ENCODE measurements at places on chromosomes 12 and 14.

- no peak for DNase-seq
These were observed 34.8 kb downstream of the ASCL1 start for GRCh38 chr12:102992297-102992696.

- DNase-seq, result no peak
These were observed 695.6 kb upstream of the LMO3 start for GRCh38 chr12:17301544-17301943.

DNA sequence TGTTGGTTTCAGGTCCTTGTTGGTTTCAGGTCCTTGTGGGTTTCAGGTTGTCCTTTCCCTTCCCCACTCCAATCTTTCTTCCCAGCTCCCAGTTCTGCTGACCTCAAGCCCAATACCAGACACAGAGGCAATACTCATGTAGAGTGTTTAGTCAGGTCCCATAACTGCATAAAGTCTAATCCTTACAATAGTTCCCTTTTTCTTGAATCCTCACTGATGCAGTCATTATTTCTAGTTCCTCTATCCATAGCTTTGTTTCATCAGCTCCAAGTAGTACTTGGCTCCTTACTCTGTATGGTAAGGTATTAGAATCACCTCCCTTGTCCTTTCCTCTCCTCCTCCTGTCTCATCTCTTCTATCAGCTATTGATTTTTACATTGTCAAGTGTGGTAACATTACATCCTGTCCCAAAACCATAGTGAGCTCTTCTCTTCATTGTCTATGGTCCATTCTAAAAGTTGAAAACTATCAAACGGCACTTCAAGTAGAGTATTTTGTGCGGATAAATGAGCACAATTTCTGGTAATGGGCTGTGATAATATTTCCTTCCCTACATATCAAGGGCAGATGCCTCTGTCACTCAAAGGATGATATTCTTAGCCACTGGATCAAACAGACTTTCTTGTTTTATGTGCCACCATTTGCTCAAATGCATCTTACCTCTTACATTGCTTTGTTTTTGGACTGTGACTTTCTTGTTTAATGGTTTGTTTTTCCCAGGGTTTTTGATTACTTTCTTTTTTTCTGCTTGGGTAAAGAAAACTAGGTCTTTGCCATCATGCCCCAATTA, 57.2 kb upstream of the JDP2 start:
- DNase-seq, result no peak

GRCh38 chr14:53494587-53494986, 341.5 kb upstream of the DDHD1 start:
- no peak for DNase-seq

- no peak for DNase-seq
These were observed 14.0 kb downstream of the CCDC62 start for GRCh38 chr12:122788387-122788786.

- DNase-seq, result peak; percentile 67
These were observed 10.9 kb upstream of the IL26 start for GRCh38 chr12:68236421-68237059.

GRCh38 chr12:56589783-56590182, 40.3 kb downstream of the BAZ2A start:
- no peak for DNase-seq

DNA sequence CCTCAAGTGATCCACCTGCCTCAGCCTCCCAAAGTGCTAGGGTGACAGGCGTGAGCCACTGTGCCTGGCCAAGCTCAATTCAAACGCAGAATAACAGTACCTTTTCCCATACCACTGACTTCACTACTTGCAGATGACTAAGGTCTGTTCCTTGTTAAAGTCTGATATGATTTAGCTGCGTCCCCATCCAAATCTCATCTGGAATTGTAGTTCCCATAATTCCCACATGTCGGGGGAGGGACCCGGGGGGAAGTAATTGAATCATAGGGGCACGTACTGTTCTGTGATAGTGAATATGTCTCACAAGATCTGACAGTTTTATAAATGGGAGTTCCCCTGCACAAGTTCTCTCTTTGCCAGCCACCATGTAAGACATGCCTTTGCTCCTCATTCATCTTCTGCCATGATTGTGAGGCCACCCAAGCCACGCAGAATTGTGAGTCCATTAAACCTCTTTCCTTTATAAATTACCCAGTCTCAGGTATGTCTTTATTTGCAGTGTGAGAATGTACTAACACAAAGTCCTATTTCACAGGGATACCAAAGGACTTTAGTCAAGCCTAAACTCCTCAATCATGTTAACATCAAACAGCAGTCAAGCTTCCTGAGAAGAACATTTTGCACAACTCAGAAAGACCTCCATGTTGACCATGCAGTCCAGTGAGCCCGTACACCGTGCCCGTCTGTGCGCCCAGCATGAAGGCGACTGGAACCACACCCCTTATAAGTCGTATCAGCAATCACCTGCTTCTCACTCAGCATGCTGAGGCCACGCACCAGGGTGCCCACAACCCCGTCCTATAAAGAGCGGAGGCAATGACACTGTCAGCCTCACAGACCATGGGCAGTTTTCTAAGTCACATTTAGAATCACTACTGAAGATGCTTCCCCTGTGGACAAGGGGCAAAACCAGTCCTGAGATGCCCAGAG, 36.9 kb downstream of the FOXN3 start:
- no peak for DNase-seq

DNA sequence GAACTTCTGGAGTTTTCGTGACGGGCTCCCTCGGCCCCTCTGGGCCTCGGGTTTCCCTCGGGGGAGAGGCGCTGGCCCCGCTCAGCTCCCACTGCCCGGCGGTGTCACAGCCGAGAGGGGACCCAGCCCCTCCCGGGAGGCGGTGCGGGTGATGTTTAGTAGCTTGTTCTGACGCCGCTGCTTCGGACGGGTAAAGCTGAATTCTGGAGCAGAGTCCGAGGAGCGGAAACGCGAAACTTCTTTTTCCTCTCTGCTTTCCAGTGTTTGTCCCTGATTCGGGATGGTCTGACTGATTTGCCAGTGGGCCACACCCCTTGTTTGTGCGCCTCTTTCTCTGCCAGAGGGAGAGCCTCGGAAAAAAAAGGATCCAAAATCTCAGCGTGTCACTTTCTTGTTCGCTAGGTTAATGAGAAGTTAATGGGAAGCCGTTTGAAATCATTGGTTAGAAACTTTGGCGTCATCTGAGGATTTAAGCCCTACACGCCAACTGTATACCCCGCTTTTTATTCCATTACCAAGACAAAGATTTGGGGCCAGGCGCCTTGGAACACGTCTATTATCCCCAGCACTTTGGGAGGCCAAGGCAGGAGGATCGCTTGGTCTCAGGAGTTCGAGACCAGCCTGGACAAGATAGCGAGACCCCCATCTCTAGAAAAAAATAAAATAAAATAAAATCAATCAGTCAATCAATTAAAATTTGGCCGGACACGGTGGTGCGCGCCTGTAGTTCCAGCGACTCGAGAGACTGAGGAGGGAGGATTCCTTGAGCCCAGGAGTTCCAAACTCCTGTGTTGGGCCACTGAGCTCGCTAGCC, 756 bp downstream of the TULP3 start:
- peak; percentile 39 for DNase-seq

- DNase-seq, result no peak
These were observed 718.6 kb upstream of the TBX3 start for GRCh38 chr12:115402443-115403180.

GRCh38 chr14:54866588-54866987, 36.0 kb downstream of the GCH1 start:
- no peak for DNase-seq

DNA sequence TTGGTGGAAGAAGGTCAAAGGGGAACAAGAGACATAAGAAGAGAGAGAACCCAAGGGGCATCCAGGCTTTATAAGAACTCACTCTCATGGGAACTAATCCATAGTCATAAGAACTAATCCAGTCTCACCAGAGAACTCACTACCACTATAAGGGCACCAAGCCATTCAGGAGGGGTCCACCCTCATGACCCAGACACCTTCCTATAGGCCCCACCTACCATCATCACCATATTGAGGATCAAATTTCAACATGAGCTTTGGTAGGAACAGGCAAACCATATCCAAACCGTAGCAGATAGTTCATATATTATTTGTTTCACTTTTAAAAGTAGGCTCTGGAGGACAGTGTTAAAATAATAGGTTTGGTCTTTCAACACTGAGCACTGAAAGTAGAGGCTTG, 350.1 kb downstream of the TMTC2 start:
- DNase-seq, result no peak

- no peak for DNase-seq
These were observed 382.2 kb downstream of the CCER1 start for GRCh38 chr12:90572778-90573177.

- no peak for DNase-seq
These were observed 19.4 kb downstream of the LDHB start for GRCh38 chr12:21638054-21638891.

DNA sequence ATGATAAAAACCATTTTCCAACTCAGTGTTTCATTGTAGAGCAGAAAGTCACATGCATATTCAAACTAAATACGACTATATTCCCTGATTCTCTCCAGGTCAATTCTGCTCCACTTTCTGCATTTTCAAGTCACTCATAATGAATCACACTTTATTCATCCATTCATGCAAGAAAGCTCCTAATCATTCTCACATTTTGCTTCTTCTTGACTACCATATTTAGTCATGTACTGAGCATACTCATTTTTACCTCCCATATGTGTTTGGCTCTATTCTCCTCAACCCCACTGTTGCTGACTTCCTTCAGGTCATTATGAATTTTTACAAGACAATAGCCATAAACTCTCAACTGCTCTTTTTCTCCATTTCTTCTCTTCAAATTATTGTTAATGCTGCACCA, 43.4 kb upstream of the PIK3C2G start:
- DNase-seq, result no peak

DNA sequence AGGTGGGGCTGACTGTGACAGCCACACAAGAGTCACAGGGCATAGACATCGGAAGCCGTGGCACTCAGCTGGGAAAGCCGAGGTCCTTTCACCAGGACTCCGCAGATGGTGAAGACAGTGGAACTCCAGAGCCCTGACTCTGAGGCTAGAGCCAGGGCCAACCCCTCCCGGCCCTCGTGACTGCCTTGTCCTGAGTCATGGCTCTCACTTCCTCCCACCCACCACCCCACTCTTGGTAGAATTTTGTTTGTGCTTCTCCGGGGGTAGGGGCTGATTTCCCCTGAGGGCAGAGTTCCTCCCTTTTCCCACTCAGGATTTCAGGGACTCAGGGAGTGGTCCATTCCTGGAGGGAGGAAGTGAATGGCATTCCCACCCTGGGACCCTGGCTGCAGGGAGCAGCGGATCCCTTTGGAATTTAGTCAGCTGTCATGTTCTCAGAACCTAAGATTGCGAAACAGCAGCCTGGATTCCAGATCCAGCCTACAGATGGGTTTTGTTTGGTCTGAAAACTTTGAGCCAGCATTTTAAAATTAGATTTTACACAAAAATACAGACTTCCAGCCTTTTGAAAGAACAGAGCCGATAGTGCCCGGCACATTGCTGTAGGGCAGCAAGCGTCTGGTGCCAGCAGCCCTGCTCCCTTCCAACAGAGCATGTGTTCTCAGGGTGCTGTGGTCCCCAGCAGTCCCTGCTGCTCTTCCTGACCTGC, 50.7 kb downstream of the TPCN1 start:
- no peak for DNase-seq

DNA sequence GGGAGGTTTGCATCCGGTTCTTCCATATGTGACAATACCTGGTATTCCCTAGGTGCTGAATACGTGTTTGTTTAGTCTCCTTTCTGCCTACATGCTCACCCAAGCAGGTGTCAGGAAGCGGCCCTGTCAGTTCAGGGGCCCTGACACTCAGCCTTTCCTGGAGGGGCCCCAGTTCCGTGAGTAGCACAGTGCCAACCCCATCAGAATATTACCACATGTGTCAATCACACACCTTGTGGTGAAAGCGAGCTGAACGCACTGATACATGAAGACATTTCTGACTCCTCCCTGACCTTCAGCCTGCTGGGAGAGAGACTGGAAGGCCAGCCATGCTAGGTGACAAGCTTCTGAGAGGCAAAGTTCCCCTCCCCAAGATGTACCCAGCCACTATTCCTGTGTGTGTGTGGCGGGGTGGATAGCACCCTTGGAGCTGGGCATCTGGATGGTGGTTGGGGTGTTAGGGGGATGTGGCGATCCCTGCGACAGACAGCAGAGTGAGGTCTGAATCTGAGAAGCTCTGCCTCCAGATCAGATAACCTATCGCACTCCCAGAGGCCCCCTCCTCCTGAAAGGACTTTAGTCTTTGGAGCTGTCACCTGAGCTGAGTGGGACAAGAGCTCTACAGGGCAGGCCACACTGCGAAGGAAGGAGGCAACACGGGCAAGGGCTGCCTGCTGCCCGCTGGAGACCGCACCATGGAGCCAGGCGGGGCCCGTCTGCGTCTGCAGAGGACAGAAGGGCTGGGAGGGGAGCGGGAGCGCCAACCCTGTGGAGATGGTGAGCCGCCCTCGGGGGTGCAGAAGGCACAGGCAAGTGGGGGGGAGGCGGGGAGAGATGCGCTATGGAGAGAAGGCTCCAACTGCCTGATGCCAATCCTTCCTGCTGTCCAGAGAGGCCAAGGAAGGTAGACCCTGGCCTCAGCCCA, at the start of gene SOAT2:
Gene SOAT2 (plus strand): TSS at position 604 of the 925 bp plus-strand sequence. CDS start 92 bp downstream, at position 696.
- peak; percentile 51 for DNase-seq

- no peak for DNase-seq
These were observed 187.2 kb downstream of the RPL10L start for GRCh38 chr14:46464341-46464740.

GRCh38 chr14:49991491-49991890, 98.6 kb downstream of the ARF6 start:
- no peak for DNase-seq

- DNase-seq, result no peak
These were observed 132.1 kb downstream of the SAMD4A start for GRCh38 chr14:54698966-54699530.

- DNase-seq, result no peak
These were observed 88.4 kb downstream of the BBS10 start for GRCh38 chr12:76259660-76260389.

GRCh38 chr14:64709126-64709525, 4.9 kb downstream of the PLEKHG3 start:
- DNase-seq, result no peak

DNA sequence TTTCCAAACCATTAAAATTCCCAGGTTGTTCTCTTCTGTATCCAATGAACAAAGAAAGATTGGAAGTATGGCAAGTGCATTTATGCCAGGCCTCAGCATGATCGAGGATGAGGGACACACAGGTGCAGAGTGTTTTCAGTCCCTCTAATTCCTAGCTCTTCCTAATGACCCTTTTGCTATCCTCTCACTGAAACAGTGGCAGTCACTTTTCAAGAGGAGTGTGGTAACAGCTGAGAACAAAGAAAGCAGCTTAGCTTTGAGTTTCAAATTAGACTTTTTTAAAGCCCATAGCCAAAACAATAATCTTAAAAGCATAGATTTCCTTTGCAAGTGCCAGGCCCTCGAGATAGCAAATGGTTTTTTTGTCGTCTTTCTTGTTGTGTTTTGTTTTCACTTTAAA, 110.8 kb downstream of the KCNH5 start:
- DNase-seq, result no peak

- peak; percentile 58 for DNase-seq
These were observed 110.5 kb downstream of the ASCL4 start for GRCh38 chr12:107884769-107885694.

- no peak for DNase-seq
These were observed 52.8 kb downstream of the ITPK1 start for GRCh38 chr14:93062890-93063289.

DNA sequence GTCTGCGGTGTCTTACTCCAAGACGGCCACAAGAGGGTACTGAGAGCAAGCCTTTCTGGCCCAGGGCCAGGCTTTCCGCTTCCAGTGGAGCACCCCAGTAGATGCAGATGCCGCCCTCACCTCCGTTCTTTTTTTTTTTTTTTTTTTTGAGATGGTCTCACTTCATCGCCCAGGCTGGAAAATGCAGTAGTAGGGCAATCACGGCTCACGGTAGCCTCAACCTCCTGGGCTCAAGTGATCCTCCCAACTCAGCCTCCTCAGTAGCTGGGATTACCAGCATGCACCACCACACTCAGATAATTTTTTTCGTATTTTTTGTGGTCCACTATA, 5.6 kb upstream of the LBHD2 start:
- peak; percentile 71 for DNase-seq

All from DND-41 (cell line).